NCI-H1105 (cell line): ENCODE measurements at places on chromosomes 7 and 10.

- DNase-seq, result no peak
Measured at GRCh38 chr7:158885624-158886023, 29.3 kb downstream of the DYNC2I1 start.

- no peak for DNase-seq
Measured at GRCh38 chr7:11703829-11704228, 128.2 kb downstream of the THSD7A start.

DNA sequence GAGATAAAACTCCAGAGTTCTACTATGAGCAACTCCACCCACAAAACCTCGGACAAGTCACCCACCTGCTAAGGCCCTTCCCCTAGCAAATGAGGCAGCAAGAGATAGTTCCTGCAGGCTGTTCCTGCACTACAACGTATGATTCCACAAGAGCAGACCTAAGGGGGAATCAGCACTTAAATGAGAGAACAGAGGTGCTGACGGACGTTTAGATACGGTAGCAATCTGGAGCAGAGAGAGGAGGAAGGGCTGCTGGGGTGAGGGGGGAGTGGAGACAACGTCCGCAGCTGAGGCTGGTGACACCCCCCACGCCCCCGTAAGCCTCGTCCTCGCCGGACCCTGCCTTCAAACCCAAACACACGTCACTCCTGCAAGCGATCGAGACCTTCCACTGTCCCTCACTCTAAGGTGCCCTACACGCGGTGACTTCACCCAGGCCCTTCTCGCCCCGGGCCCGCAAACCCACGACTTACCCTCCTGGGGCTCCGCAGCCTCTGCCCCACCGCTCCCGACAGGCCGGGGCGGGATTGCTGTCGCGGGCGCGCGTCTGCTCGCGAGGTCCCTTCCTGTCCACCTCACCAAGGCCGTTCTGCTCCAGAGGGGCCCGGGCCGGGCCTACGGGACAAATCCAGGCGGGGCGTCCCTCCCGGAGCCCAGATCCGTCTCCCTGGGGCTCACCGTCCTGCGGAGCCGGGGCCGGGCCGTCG, 635 bp downstream of the ZNF12 start:
- DNase-seq, result no peak

GRCh38 chr10:34956756-34957155, 133.4 kb downstream of the CUL2 start:
- no peak for DNase-seq

- no peak for DNase-seq
Measured at GRCh38 chr10:129055986-129056385, 411.1 kb upstream of the MGMT start.

DNA sequence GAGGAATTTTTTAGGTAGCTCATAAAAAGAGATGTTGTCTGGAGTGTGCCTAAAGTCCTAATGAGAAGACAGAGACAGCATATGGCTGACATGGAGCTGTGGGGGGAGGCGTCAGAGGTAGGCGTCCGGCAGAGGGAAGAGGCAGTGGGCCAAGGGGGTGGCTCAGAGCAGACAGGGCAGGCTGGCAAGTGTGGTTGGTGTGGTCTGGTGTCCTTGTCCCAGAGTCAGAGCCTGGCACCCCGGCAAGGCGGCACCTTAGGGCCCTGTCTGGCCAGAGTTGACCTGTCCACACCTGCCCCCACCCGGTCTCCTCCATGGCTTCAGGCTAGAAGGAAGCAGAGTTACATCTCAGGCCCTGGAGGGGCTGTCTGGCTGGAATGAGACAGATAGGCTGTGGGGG, 220.3 kb upstream of the ZNF32 start:
- no peak for DNase-seq
